ENCODE measurements at places on chromosomes 7 and 10.

DNA sequence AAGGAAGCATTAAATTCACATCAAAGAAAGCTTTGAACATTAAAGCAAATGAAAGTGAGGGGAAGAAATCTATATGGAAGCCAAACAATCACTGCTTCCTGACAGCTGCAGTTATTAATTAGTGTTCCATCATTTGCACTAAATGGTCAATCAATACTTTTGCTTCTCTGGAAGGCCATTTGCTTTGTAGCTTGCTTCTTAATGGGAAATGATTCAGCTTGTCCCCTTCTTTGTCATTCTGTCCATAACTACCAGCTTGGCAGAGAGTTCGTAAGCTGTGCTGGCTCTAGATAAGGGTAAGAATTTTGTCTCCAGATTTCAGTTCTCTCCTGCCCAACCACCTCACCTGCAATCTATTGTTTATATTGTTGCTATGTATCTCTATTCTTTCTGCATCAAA lies 596.6 kb downstream of the CNTNAP2 start:
- no peak for DNase-seq

DNA sequence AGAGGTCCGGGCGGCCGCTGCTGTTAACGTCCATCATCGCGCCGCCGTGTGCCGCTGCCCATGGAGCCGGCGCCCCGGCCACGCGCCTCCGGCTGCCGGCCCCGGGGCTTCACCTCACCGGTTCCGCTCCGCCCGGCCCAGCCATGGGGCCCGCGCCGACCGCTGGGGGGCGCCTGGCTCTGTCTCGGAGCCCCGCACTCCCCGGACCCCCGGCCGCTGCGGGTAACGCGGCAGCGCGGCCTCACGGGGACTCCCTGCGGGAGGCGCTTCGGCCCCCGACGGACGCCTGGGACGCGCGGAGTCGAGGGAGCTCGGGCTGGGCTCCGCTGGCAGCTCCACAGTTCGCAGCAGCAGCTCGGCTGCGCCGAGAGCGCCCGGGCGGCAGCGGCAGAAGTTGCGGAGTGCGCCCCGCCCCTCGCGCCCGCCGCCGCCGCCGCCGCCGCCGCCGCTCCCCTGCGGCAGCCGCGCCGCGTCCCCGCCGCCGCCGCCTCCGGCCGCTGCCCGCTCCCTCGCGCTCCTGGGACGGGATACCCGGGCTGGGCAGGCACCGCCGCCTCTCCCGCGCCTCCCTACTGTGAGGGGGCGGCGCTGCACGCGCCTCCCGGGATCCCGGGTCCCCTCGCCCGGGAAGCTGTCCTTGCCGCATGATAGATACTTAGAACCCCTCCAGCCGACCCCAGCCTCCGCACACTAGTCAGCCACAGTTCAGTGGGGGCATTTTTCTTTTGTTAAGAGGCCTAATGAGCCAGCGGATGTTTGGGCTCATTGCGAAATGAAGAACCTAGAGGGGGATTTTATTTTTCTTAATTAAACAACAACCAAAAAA lies at the start of gene HTR7:
Gene HTR7, minus strand, starts transcription at position 405 of the 826 bp plus-strand sequence. Its CDS starts 368 bp downstream, at position 37.
- no peak for DNase-seq

DNA sequence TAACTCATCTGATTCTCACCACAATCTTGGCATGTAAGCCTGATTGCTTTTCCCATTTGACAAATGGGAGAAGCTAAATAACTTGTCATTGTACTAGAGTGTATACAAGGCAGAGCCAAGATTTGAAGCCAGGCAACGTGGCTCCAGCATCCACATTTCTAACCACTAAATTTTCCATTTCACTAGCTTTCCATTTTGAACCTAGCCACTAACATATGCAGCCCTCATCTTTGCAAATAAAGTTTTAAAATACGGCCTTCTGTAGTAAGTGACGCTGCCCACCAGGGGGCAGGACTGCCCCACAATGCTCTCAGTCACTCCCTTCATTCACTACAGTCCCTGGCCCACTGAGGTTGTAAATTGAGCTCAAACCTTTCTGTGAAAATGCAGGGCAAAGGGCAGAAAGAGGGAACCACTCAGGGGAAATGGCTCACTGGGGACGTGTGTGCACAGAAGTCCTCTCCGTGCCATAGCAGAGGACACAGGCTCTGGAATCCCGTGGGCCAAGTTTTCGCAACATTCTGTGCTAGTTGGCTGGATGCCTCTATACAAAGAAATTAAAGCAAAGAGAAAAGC lies 315.7 kb downstream of the TNS3 start:
- no peak for DNase-seq

- DNase-seq: no peak
These were observed 117.8 kb downstream of the TES start for GRCh38 chr7:116328161-116328560.

GRCh38 chr7:80128918-80129317 lies 5.7 kb upstream of the GNAI1 start:
- DNase-seq: no peak

GRCh38 chr7:125857606-125858005 lies 928.0 kb upstream of the POT1 start:
- no peak for DNase-seq

DNA sequence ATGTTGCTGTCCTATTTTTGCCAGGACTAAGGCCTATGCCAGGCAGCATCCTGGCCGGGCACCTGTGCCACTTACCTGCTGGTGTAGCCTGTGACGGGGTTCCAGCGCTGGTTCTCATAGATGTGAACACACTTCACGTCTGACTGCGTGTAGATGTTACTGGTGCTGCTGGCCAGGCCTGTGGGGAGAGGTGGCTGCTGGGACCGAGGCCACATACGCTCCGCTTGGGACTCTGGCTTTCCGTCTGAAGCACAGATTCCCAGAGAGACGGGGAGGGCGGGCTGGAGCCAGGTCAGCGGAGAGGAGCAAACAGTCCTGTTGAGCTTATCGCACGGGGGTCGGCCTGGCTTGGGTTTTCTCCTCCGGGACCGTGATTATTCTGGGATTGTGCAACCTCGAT lies 16.7 kb downstream of the BHLHA15 start:
- DNase-seq: no peak

DNA sequence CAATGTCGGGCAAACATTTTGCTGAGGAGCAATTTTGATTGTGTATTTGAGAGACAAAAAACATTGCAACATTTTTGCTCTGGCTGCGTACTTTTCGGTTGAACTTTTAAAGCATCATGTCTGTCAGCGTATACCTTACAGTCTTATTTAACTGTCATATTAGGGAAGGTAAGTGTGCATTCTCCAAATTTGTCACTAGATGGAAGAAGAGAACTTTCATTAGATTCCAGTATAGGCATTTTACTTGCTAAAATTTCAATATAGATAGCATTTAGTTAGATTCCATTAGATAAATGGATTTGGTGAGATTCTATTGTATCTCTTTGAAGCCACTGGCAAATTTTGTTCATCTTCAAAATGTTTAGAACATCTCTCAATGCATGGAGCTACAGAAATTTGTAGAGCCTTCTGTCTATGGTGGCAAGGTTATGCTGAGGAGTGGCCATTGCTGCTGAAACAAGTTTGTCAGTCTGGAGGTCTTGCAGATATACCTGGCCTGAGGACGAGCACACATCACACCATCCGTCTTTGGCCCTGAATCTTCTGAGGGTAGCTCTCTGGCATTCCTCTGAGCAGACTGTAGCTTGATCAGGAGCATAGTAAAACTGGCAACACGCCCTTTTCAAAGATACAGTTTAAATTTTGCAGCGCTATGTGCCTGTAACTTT lies 437.5 kb upstream of the MBL2 start:
- no peak for DNase-seq

DNA sequence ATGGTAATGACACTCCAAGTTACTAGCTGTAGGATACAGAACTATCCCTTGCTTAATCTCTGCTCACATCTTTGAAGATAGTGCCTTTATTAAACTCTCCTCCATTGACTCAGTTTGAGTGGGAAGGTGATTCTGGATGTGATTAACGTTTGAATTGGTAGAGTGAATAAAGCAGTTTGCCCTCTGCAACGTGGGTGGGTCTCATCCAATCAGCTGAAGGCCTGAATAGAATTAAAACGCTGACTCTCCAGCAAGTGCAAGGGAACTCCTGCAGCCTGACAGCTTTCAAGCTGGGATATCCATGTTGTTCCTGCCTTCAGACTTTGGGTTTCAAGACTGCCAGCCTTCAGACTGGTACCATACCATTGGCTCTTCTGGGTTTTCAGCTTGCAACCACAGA lies 21.6 kb downstream of the KLF14 start:
- DNase-seq: no peak

DNA sequence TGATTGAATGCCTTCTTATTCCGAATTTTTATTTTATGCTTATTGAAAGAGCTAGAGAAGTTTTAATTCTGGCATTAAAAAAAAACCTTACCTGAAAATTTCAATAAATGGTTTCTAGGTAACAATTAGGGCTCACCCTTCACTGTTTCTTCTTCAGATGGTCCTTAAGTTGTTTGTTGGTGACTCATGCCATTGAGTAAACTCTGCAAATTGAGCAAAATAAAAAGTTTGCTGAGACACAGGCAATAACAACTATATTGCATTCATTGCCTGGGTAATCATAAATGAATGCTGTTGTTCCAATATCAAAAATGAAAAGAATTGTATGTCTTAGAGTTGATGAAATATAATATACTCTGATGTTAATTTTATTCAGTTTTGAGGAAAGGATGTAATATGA lies 300.3 kb downstream of the CDK14 start:
- no peak for DNase-seq

GRCh38 chr7:2525658-2526630 lies 6.4 kb downstream of the LFNG start:
- DNase-seq: peak; percentile 49

- no peak for DNase-seq
These were observed 89.0 kb downstream of the ST8SIA6 start for GRCh38 chr10:17365402-17365801.

GRCh38 chr7:116495736-116496135 lies 3.8 kb upstream of the CAV2 start:
- no peak for DNase-seq

DNA sequence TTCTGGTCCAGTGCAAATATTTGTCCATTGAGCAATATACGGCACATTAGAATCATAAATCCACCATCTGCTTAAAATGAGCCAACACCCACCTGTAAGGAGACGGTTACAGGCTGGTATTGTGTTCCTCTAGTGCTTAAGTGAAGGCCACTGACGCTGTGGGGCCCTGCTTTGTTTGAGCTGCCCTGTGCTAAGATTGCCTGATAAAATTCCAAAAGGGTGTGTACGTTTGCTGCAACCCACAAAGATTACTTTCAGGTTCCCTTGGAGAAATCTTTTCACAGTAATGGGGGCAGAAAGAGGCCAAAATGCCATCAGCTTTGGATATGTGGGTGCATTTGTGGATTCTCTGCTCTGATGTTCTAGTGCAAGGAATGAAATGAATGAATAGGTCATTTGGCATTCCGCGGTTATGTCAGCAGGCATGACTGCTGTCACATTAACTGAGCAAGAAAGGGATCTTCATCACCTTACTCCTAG lies 34.4 kb downstream of the AGR3 start:
- peak; percentile 8 for DNase-seq

DNA sequence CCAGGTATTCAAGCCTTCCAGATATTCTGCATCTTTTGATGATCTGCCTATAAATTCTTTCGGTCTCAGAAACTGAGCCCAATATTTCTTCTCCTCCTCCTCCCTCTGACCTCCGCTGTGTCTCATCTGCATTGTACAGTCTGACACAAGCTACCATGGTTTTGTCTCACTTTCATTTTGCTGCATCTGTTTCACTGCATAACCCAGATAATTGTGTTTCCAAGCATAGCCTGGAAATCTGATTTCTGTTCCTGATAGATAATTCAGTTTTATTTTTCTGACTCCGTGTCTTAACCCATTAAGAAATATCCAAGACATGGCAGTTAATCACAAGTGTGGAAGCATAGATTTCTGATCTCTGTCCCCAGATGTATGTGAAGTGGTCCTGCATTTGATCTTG lies 374.2 kb upstream of the SEMA3A start:
- DNase-seq: no peak

DNA sequence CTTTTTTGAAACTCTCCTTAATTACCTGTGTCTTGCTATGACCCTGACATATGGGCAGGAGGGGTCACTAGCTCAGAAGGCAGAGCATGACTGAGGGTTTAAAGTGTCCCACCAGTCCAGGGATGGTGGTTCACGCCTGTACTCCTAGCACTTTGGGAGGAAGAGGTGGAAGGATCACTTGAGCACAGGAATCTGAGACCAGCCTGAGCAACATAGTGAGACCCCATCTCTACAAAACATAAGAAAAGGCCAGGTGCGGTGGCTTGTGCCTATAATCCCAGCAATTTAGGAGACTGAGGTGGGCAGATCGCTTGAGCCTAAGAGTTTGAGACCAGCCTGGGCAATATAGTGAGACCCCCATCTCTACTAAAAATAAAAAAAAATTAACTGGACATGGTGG lies 133.8 kb downstream of the TMEM178B start:
- DNase-seq: no peak

- DNase-seq: no peak
These were observed 237.5 kb upstream of the PRSS1 start for GRCh38 chr7:142511801-142512200.

DNA sequence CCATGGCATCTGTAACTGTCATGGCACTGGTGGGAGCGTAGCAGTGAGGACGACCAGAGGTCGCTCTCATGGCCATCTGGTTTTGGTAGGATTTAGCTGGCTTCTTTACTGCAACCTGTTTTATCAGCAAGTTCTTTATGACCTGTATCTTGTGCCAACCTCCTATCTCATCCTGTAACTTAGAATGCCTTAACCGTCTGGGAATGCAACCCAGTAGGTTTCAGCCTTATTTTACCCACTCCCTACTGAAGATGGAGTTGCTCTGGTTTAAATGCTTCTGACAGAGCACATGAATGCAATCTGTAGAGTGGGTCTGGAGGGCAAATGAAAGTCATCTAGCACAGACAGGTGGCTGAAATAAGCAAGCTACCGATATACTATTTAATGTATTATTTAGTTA lies 55.3 kb upstream of the OPN4 start:
- DNase-seq: no peak

DNA sequence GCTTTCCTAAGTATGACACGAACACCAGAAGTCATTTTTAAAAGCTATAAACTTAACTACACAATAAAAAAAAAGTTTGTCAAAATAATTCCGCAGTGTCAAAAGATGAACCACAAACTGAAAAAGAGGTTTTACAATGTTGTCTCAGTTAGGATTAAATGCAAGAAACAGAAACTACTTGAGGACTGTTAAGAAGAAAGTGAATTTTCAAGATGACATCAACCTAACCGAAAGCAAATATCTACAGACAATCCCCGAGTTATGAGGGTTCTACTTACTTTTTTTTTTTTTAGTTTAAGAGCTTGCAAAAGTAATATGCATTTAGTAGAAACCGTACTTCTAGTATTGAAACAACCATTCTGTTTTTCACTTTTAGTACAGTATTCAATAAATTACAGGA lies 62.3 kb downstream of the TFPI2 start:
- DNase-seq: no peak

DNA sequence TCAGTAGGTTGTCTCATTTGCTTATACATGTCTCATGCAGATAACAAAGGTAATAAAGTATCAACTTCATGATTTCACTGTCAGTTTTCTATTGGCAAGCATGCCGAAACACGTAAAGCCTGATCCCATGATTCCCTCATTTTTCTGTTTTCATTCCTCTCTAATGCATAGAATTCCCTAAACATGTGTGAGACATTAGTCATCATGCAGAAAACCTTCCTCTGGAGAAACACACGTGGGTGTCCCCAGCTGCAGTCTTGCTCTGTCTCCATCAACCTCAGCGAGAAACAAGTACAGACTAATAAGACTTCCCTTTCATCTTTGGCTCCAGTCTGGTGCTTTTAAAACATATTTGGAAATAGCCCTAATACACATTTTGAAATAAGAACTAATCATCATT lies 432.7 kb upstream of the VSTM2A start:
- no peak for DNase-seq

- no peak for DNase-seq
These were observed 126.1 kb upstream of the PRSS58 start for GRCh38 chr7:142383841-142384492.

All from NCI-H1417 treated with DMSO at 0.1 percent for 48 hours (cell line).